ENCODE measurements at places on chromosomes 5 and 9.

GRCh38 chr9:89542401-89543021 lies 44.6 kb upstream of the SEMA4D start:
- peak; percentile 97 for DNase-seq

- DNase-seq, result no peak
These were observed 181.0 kb upstream of the NFIL3 start for GRCh38 chr9:91604451-91605179.

- no peak for DNase-seq
These were observed 227.6 kb downstream of the SAXO1 start for GRCh38 chr9:18805386-18805785.

GRCh38 chr9:71814226-71814625 lies 45.9 kb upstream of the CEMIP2 start:
- no peak for DNase-seq

DNA sequence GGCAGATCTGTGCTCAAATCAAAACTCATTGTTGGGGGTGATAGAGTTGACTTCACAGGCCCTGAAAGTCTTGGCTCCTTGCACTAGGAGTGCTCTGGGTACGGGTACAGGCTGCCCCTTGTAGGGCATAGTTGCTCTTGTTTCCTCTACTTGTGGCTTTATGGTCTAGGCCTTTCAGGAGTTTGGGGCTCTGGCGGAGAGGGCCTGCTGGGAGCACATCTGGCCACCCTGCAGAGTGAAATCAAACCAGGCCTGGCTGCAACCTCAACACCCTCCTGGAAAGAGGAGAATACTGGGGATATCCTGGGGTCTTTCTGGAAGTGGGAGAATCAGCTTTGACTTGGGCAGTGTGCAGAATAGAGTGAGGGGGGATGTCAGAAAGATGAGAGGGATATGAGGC lies 1.5 kb downstream of the TGFBI start:
- no peak for DNase-seq

GRCh38 chr5:125150041-125150669 lies 403.7 kb upstream of the ZNF608 start:
- no peak for DNase-seq

- DNase-seq, result no peak
These were observed 138.2 kb upstream of the OSMR start for GRCh38 chr5:38707352-38708210.

GRCh38 chr9:123359546-123359945 lies 3.5 kb downstream of the CRB2 start:
- no peak for DNase-seq

- no peak for DNase-seq
These were observed 313.8 kb downstream of the SLF1 start for GRCh38 chr5:94932259-94932658.

- no peak for DNase-seq
These were observed 41.0 kb downstream of the CYFIP2 start for GRCh38 chr5:157306692-157307471.

- DNase-seq, result no peak
These were observed 350.3 kb upstream of the ACTBL2 start for GRCh38 chr5:57832875-57833274.

- DNase-seq, result no peak
These were observed 44.1 kb downstream of the SPARC start for GRCh38 chr5:151642472-151643140.

DNA sequence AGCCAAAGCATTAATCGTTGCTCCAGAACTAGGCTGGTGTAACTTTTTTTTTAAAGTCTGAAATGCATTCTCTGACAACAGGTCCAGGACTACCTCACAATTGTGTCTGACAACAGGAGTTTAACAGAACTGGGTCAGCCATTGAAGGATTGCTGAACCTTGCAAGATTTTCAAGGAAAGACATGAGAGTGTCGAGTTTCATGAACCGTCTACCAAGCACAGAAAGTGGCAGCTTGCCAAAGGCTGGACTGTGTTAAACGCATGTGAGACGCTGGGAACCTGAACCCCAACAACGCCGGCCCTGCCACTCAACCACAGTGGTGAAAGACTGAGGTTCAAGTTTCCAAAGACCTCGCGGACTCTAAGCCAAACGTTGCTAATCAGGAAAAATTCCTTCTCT lies 79.1 kb downstream of the LHFPL2 start:
- DNase-seq, result no peak
